ENCODE measurements at places on chromosomes 1 and 21. TPM values are rescaled to one million over a fixed set of nuclear protein-coding genes. Genes with fewer than 3 reads are reported as not detected.

CIART gene
- 0.42 TPM for total RNA-seq

- DNase-seq: no peak
These were observed 271.3 kb downstream of the DNM3 start for GRCh38 chr1:172112576-172112975.

- no peak for DNase-seq
These were observed 38.1 kb downstream of the GNPAT start for GRCh38 chr1:231279081-231279480.

DNA sequence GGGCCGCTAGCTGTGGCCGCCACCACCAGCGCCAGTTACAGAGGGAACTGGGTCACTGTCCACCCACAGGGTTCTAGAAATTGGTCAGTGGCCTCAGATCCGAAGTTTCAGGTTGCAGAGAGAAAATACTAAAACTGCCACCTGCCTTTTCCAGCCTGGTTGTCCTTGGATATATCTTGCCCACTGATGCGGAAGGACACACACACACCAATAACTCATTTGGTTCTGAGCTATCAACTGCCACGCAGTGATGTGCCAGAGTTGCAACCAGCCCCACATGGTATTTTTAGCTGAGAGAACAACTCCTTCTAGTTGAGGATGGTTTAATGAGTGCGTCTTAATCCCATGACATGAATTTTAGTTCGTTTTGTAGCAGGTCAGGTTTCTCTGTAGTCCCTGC is 68.1 kb downstream of the SH3BGR start:
- DNase-seq: no peak

FOXD2 gene
- total RNA-seq: 0.68 TPM

GRCh38 chr1:181310560-181310959 is 172.8 kb upstream of the CACNA1E start:
- DNase-seq: peak; percentile 24

DNA sequence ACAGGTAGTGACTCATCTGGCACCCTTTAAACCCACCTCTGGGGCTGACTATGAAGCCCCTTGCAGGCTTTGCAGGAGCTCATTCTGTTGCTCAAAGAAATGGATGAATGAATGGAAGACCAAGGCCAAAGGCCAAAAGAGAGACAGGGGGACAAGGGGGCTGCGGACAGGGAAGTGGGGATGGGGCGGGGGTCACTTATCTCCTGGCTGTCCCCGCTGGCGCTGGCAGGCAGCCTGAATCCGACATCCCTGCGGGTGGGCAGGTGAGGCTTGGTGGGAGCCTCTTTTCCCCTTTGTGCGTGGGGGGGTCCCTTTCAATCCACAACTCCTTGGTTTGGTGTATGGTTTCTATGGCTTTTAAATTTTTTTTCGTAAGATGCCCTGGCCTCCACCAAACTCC is 239.6 kb upstream of the C1orf174 start:
- DNase-seq: no peak

DNA sequence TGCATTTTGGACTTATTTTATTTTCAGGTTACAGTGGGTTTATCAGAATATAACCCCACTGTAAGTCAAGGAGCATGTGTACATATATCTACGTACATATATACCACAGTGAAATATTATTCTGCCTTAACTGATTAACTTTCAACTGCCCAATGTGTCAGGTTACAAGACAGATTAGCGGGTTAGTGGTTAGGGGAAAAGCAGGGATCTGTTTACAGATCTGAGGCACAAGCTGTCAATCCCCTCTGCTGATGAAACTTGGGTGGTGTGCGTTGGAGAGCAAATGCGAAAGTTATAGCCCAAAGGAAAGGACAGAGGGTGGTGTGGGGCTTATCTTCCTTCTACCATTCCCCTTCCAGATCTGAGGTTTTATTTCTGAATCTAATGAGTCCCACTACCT is 238.2 kb upstream of the KCNK2 start:
- no peak for DNase-seq

- no peak for DNase-seq
These were observed 6.0 kb upstream of the AGO1 start for GRCh38 chr1:35876988-35877387.

ATAD3A gene
- 46.2 TPM for total RNA-seq

- DNase-seq: no peak
These were observed 130.1 kb downstream of the TGFB2 start for GRCh38 chr1:218475275-218475674.

SPRR2B gene
- total RNA-seq: not detected

EPS15 gene
- total RNA-seq: 50.0 TPM

- no peak for DNase-seq
These were observed 133.2 kb upstream of the KLHDC7A start for GRCh38 chr1:18347559-18347958.

DNA sequence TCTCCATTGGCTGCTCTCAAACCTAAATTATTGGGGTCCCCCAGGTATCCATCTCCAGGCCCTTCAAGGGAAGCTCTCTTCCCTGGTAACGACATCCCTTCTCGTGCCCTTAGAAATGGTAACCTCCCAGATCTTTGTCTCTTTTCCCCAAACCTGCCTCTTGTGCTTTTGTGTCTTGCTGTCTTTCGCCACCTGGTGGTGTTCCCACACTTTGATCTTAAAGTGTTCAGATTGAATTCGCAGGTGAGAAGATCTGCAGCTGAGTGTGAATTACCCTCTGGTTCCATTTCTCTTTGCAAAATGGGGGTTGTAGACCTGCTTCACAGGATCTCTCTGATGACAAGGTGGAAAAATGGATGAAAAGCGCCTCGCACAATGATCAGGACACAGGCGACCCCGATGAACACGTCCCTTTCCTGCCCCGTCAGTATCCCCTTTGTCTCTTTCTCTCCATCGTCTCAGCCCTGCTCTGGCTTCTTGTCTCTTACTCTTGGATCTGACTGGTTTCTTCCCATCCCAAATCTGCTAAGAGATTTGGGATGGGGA is 53.1 kb downstream of the DOP1B start:
- peak; percentile 59 for DNase-seq

GRCh38 chr1:86016076-86016759 is 140.4 kb downstream of the COL24A1 start:
- DNase-seq: no peak

DNA sequence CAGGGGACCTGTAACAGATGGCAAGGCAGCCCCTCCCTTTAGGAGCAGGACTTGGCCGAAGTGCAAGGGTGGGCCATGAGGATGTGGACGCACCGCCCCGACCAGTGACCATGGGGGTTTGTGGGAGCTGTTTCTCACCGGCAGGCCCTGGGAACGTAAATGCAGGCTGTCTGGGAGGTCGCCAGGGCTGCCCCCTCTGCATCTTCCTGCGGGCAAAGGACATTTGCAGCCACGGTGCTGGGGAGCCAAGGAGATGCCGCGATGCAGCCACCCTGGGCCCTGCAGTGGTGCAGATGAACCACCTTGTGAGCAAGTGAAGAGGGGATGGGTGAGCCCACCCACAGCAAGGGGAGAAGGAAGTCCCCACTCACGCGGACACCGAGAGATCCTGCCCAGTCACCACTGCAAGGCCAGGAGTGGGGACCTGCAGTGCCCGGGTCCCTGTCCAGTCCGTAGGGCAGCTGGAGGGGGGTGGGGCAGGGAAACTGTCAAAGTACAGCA is 121.1 kb downstream of the SIK1 start:
- DNase-seq: no peak

GRCh38 chr1:29397256-29397590 is 160.9 kb downstream of the PTPRU start:
- DNase-seq: no peak

DNA sequence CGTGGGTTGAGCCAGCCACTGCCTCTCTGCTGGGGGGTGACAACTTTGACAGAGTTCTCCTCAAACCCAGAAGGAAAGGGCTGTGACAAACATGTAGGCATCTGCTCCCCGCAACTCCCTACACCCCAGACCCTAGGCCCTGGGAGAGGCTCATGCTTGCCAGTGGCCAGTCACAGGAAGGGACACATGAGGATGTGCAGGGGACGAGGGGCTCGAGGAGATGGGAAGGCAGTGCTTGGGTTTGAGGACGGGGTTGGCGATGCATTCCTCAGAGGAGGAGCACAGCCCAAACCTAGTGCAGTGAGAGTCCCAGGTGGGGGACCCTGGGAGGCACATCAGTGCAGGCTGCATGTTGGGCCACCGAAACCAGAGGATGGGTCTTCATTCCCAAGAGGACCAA is 62.1 kb downstream of the STUM start:
- DNase-seq: no peak

DNA sequence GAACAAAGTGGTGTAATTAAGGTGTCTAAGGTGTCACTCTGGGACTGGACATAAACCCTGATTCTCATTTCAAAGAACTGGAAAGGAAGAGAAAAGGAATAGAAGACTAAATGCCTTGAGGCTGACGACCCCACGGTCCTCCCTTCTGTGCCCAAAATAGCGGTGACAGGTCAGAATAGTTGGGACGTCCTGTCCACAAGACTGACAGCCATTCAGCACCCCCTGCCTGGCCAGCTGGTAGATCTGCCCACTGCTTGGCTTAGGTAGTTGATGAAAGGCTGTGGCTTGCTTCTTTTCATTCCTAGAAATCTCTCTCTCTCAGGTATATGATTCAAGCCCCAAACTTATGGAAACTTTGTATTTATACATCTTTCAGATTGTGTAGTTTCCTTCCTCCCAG is 26.4 kb upstream of the CREG1 start:
- DNase-seq: no peak

GRCh38 chr21:43851593-43851992 is 13.4 kb upstream of the AGPAT3 start:
- no peak for DNase-seq

IL19 gene
- not detected for total RNA-seq

- DNase-seq: no peak
These were observed 1.2 kb downstream of the PLA2G4A start for GRCh38 chr1:186829686-186830587.

DNA sequence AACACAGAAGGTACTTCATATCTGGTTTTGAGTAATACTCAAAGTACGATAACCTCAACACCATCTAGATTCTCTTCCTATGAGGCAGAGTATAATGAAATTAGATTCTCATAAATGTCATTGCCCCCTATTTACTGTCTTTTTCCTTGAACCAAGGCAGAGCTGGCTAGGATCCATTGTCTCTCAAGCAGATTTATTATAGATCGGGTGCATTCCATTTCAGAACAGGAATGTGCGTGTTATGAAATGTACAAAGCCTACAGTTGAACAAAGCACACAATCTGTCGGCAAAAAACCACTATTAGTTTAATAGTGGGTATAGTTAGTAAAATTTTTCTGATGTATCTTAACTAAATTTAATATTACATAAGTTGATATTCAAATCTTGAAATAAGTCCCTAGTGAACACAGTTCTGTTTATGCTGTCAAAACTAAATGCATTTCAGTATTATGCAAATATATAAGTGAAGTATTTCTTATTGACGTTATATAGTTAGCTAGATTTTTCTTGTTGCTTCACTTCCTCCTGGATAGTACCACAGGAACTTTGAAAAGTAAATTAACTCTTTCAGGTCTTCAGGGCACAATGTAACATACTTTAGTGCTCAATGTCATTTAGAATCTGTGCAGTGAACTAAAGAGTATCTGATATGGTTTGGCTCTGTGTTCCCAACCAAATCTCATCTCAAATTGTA is 92.1 kb downstream of the DDAH1 start:
- no peak for DNase-seq

- DNase-seq: no peak
These were observed 37.6 kb downstream of the DUSP10 start for GRCh38 chr1:221704306-221704705.

S100A7A gene
- total RNA-seq: not detected

TRABD2B gene
- 0.10 TPM for total RNA-seq

Measured in Calu3 (cell line).